ENCODE measurements at places on chromosomes 13 and 19.
A peak's percentile ranks its signal among the peaks of the same experiment; 100 is the strongest.

- no peaks in the 10 kb centered on the region for H3K4me1 ChIP-seq
- no peaks in the 10 kb centered on the region for H3K27me3 ChIP-seq
- no peak for DNase-seq
- peaks cover 36% of the 10 kb centered on the region for H3K36me3 ChIP-seq
- no peak overlapping the region for H3K4me3 ChIP-seq
Observed at GRCh38 chr19:47145639-47146486, 15.2 kb downstream of the SAE1 start.

- H3K4me1 ChIP-seq: no peaks in the 10 kb centered on the region
- DNase-seq: no peak
- no peak overlapping the region for H3K4me3 ChIP-seq
- H3K27ac ChIP-seq: no peak overlapping the region
- no peaks in the 10 kb centered on the region for H3K27me3 ChIP-seq
Observed at GRCh38 chr13:33079960-33080359, 63.7 kb downstream of the KL start.

- no peaks in the 10 kb centered on the region for H3K27me3 ChIP-seq
- peak overlapping the region; percentile 99 for H3K27ac ChIP-seq
- no peaks in the 10 kb centered on the region for H3K36me3 ChIP-seq
Observed at GRCh38 chr19:18293642-18294466, 12.4 kb upstream of the JUND start.

DNA sequence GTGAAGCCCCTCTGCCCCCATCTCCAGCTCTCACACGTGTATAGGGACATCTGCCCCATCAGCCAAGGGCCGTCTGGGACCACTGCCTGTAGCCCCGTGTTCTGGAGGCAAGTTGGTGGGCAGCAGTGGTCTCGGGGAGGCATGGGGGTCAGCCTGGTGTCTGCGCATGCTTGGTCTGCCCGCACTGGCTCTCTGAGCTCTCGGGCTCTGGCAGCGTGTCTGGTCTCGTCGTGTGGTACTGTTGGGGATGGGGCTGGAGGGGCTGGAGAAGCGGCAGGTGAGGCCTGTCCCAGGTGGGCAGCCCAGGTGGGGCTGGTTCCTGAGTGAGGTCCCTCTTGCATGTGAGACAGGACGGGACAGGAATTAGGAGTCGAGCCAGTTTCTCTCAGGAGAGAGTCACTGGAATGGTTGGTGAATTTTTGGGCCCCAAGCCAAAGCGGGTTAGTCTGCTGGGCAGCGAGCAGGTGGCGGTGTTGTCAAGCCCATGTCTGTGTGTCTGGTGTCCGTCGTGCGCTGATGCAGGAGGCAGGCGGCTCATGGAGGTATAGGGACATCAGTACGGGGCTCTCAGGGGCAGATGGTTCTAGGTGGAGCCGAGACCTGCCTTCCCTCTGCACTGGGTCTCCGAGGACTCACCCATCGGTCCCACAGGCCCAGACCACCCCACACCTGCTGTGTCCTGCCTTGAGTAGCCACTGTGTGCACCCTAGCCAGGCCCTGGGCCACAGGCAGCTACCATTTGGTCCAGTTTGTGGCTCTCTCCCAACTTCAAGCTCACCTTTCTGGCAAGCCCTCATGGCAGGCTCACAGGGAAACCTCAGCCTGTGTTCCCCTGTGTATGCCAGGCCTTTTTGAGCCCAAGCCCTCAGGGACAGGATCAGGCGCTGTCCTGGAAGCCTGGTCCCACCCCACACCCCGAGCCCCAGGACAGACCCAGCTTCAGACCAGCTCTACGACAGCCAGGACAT, 18.2 kb downstream of the COMP start:
- no peaks in the 10 kb centered on the region for H3K4me1 ChIP-seq
- DNase-seq: no peak
- H3K36me3 ChIP-seq: no peaks in the 10 kb centered on the region
- no peak overlapping the region for H3K27ac ChIP-seq

- no peaks in the 10 kb centered on the region for H3K27me3 ChIP-seq
- H3K4me1 ChIP-seq: peaks cover 14% of the 10 kb centered on the region
- H3K4me3 ChIP-seq: no peak overlapping the region
- peak overlapping the region; percentile 59 for H3K27ac ChIP-seq
- no peaks in the 10 kb centered on the region for H3K36me3 ChIP-seq
Observed at GRCh38 chr13:95485045-95485517, 67.4 kb upstream of the CLDN10 start.

DNA sequence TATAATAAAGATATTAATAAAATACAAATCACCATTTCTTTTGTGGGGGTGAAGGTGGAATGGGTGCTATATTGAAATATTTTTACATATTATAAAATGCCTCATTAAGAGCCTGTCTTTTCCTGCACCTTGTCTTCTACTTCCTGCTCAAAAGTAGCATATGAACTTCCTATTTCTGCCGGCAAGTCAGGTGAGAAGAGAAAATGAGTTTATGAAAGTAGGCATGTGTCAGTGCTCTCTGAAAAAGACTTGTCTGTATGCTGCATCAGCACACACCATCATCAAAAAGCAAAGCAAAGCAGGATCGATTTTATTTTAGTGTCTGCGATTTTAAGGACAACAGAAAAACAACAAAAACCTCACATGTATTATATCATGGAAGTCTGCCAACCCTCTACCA, 114.2 kb downstream of the RAP2A start:
- no peaks in the 10 kb centered on the region for H3K36me3 ChIP-seq
- no peaks in the 10 kb centered on the region for H3K27me3 ChIP-seq
- DNase-seq: no peak
- no peak overlapping the region for H3K27ac ChIP-seq
- H3K4me3 ChIP-seq: no peak overlapping the region

GRCh38 chr19:47228937-47229675, 1.9 kb downstream of the BBC3 start:
- peak overlapping the region; percentile 97 for H3K4me3 ChIP-seq
- DNase-seq: no peak
- H3K36me3 ChIP-seq: no peaks in the 10 kb centered on the region
- peaks cover 58% of the 10 kb centered on the region for H3K4me1 ChIP-seq

- H3K27me3 ChIP-seq: no peaks in the 10 kb centered on the region
- no peak for DNase-seq
- no peak overlapping the region for H3K27ac ChIP-seq
- no peaks in the 10 kb centered on the region for H3K36me3 ChIP-seq
Observed at GRCh38 chr13:108376308-108376707, 106.8 kb downstream of the TNFSF13B start.

GRCh38 chr13:68257111-68257842, 1027.1 kb upstream of the PCDH9 start:
- no peak overlapping the region for H3K4me3 ChIP-seq
- H3K4me1 ChIP-seq: no peaks in the 10 kb centered on the region
- H3K27me3 ChIP-seq: no peaks in the 10 kb centered on the region
- no peak for DNase-seq
- H3K27ac ChIP-seq: no peak overlapping the region

GRCh38 chr13:102978168-102978567, 88.0 kb downstream of the SLC10A2 start:
- no peak for DNase-seq
- H3K36me3 ChIP-seq: no peaks in the 10 kb centered on the region
- H3K27me3 ChIP-seq: no peaks in the 10 kb centered on the region
- H3K4me1 ChIP-seq: no peaks in the 10 kb centered on the region
- H3K27ac ChIP-seq: no peak overlapping the region

DNA sequence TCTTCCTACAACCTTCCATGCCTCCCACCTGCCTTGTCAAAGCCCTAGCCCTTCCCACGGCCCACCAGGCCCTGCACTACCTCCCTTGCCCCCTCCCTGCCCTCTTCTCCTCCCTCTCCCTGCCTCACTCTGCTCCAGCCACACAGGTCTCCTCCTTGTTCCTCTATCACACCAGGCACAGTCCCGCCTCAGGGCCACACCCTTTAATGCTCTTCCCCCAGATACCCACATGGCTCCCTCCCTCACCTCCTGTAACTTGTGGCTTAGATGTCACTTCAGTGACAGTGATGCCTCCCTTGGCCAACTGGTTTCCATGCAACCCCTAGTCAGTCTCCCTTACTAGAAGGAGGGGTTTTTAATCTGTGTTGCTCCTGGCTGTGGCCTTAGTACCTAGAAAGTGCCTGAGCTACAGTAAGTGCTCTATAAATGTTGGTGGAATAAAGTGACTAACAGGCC, 1.3 kb downstream of the SIRT6 start:
- H3K4me3 ChIP-seq: peak overlapping the region; percentile 92
- H3K27ac ChIP-seq: no peak overlapping the region

DNA sequence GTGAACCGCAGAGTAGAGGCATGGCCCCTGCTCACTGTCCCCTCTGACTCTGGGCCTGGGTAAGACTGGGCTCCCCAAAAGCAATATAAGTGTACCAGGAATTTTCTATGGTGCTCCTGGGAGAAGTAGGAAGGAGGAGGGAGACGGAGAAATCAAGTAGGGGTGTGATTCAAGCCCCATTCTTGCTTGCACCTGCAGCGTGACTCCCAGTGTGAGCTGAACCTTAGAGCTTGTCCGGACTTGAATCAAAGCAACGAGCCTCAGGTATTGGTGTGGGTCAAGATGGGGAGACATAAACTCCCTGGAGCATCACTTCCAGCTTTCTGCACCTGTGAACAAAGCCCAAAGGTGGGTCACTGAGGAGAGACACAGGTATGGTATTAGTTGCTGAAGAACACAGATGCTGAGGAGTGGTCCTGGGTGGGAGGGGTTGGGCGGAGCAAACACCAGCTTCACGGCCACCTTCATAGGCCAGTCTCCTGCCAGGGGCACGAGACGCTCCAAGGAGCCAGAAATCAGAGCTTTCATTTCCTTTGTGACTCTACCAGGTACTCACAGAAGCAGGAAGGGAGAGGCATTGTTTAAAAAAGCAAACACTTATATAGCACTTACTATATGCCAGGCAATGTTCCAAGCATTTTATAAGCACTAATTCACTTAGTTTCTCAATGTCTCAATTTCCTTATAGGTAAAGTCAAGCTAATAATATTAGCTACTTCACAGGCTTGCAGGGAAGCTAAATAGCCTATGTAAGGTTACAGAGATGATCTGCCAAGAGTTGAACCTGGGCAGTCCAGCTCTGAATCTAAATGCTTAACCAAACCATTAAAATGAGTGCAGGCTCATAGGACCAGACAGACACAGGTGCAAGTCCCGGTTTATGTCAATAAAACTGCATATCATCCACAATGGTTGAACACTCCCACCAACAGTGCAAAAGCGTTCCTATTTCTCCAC, 775.3 kb downstream of the UQCRFS1 start:
- H3K4me1 ChIP-seq: no peaks in the 10 kb centered on the region
- H3K27me3 ChIP-seq: no peaks in the 10 kb centered on the region
- no peaks in the 10 kb centered on the region for H3K36me3 ChIP-seq
- H3K4me3 ChIP-seq: no peak overlapping the region
- no peak overlapping the region for H3K27ac ChIP-seq

GRCh38 chr19:1350867-1351266, 32.8 kb upstream of the NDUFS7 start:
- no peak overlapping the region for H3K4me3 ChIP-seq
- H3K36me3 ChIP-seq: no peaks in the 10 kb centered on the region
- H3K27ac ChIP-seq: no peak overlapping the region
- no peaks in the 10 kb centered on the region for H3K27me3 ChIP-seq
- no peak for DNase-seq

DNA sequence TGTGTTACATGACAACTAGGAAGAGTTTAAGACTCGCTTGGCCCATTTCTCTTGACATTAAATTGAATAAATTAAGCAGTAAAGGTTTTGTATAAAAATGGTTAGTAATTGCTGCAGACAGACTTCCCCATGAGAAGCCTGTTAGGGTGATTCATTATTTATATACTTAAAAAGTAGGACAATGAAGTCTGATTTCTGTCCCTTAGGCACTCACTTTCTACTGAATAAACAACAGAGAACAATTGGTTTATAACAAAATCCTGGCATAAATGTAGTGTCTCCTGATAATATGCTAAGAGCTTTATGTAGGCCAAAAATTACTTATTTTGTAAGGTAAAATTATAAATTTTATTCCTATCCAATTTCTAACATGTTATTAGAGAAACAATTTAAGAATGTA, 2138.5 kb upstream of the PCDH20 start:
- no peak for DNase-seq
- H3K36me3 ChIP-seq: no peaks in the 10 kb centered on the region
- H3K27ac ChIP-seq: no peak overlapping the region

Data from thoracic aorta (tissue), 2 donors.